CD4-positive, alpha-beta T cell treated with Interleukin-21 for 1 hour (primary cell): ENCODE measurements at places on chromosomes 7 and 10.

GRCh38 chr7:95209276-95209675 lies 115.1 kb downstream of the PON1 start:
- no peak for DNase-seq

GRCh38 chr7:18894155-18894554 lies 223.3 kb downstream of the TWIST1 start:
- DNase-seq: no peak

GRCh38 chr10:51876503-51876902 lies 177.1 kb upstream of the CSTF2T start:
- no peak for DNase-seq

DNA sequence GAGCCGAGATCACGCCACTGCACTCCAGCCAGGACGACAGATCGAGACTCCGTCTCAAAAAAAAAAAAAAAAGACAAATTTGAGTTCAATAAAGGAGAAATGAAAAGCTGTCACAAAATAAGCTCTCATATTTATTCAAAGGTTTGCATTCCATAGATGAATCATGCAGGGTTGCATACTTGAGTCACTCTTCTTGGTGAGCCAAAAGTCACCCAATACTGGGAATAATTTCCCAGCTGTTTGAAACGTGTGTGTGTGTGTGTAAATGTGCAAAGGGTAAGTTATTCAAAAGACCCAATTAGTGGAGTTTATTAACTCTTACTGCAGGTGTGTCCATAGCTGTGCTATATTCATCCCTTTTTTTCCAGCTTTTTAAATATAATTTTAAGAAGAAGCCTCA lies 297.7 kb downstream of the CCDC3 start:
- DNase-seq: no peak

DNA sequence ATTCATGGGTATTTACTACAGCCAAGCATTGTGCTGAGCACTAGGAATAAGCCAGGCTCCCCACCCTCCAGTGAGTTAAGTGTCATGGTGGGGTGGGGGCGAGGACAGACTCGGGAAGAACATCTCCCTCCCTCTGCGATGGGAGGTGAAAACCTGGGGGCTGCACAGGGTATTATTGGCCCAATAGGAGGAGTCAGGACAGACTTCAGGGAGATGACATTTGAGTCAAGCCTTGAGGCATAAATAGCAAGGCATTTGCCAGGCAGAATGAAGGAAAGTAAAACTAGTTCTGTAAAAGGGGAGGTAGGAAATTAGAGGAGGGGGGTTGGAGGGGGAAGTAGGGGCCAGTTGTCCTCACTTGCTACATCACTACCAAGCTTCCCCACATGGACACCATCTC lies 18.9 kb downstream of the NKX2-3 start:
- no peak for DNase-seq

GRCh38 chr7:31096877-31097258 lies 44.8 kb downstream of the ADCYAP1R1 start:
- DNase-seq: no peak

DNA sequence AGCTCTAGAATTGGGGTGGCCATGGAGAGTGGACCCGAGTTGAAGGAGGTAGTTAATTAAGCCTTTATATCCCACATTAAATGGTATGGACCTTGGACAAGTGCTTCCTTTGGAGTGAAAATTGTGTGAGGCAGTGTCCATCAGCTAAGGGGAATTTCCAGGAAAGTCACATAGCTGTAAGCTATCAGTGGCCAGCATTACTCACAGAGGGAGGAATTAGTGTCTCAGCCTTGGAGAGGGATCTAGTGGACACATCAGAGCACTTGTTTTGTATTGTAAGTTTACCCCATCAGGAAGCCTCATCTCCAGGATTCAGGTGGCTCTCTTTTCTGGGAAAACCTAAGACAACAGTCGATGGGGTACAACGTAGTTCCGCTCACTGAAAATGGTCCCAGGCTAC lies 416.7 kb downstream of the TFEC start:
- no peak for DNase-seq

DNA sequence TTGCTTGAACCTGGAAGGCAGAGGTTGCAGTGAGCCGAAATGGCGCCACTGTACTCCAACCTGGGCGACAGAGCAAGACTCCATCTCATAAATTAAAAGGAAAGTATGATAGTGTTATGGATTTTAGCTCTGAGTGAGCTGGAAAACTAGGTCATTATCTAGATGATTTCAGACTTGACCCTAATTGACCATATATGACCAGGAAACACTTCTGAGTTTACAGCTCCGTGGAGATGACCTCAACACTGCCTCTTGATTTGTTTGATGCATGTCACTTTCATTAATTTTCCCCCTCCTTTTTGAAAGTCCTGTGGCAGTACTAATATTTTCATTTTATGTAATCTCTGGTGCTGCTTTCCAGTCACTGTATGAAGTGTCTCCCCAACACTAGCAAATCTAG lies 7.8 kb upstream of the SEC61A2 start:
- no peak for DNase-seq

GRCh38 chr7:22787951-22788350 lies 34.7 kb downstream of the TOMM7 start:
- no peak for DNase-seq

GRCh38 chr7:151869455-151869854 lies 7.5 kb downstream of the PRKAG2 start:
- DNase-seq: no peak

DNA sequence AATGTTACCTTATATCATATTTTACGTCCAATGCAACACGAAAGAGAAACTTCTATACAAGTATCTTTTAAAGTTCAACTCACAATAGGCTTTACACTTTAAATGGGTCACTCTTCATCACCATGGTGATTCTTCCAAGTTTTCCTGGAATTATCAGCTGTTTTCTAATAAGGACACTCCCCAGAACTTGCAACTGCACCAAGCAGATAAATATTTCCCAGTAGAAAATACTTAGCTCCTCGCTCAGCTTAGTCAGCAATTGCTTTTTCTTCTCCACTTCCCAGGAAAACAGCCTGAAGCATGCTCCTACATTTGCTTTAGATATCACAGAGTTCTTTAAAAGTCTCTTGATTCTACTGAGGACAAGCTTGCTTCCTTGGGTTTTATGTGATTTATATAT lies 25.7 kb upstream of the ADD3 start:
- DNase-seq: no peak

- DNase-seq: no peak
Observed at GRCh38 chr10:89845541-89846280, 144.3 kb downstream of the KIF20B start.

GRCh38 chr10:104247513-104248146 lies 7.1 kb upstream of the GSTO1 start:
- no peak for DNase-seq

- no peak for DNase-seq
Observed at GRCh38 chr10:1612908-1613307, 124.4 kb downstream of the ADARB2 start.

DNA sequence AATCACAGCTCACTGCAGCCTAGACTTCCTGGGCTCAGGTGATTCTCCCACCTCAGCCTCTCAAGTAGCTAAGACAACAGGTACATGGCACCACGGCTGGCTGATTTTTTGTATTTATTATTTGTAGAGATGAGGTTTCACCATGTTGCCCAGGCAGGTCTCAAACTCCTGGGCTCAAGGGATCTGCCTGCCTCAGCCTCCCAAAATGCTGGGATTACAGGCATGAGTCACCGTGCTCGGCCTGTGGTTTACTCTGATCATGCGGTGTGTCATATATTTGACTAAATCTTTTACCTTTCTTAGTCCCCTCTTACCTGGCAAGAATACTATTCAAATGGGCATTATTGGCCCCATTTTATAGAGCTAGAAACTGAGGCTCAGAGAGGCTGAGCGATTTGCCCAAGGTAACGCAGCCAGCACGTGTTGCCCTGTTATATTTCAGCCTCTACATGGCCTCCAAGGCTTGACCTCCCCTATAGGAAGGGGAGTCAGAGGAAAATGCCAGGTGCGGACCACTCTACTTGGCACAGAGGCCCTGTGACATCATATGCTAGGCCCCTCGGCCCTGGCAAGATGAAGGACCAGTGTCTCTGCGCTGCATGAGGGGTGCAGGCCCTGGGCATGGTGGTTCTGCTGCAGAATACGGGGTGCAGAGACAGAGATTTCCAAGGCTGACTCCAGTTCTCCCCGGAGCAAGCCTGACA lies 8.2 kb downstream of the ZCCHC24 start:
- no peak for DNase-seq

DNA sequence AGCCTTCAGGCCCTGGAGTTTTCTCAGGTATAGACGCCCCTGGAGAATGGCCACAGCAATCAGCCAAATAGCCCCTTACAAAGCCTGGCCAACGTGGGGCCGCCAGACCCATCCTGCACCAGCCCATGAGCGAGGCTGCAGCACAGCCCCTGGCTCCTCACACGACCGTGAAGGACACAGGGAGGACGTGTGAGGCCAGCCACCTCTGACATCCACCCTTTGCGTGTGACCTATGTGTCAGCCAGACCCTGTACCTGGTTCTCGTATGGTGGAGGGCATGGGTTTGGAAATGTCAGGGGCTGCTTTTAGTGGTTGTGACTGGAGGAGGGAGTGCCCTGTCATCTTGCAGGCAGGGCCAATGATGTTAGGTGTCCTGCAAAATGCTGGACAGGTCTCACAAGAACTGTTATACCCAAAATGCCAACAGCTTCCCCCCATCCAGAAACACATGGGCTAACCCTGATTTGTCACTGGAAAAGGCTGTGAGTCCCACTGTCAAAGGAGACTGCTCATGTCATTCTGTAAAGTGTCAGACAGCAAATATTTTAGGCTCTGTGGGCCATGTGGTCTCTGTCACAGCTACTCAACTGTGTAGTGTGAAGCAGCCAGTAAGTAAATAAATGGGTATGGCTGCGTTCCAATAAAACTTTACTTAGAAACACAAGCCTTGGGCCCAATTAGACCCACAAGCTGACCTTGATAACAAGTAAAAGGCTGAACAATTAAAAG lies 30.0 kb downstream of the NOD1 start:
- no peak for DNase-seq

GRCh38 chr10:77317221-77317620 lies 320.4 kb downstream of the KCNMA1 start:
- DNase-seq: no peak

- DNase-seq: no peak
Observed at GRCh38 chr10:71981876-71982230, 17.7 kb downstream of the CHST3 start.

DNA sequence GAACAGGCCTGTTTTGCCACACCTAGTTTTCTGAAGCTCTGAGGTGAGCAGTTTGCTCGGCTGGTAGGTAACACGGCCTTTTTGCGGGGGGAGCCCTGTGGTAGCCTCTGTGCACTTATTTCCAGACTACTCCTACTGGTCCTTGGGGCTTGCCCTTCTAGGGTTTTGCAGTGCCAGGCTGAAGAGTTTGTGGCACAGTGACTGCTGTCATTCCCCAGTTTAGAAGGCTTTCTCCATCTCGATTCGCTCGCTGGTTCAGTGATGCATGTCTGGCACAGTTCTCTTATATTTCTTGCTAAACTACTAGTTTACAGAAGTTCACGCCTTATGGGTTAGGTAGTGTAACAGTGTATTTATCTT lies 711 bp downstream of the KIF20B start:
- DNase-seq: peak; percentile 14

DNA sequence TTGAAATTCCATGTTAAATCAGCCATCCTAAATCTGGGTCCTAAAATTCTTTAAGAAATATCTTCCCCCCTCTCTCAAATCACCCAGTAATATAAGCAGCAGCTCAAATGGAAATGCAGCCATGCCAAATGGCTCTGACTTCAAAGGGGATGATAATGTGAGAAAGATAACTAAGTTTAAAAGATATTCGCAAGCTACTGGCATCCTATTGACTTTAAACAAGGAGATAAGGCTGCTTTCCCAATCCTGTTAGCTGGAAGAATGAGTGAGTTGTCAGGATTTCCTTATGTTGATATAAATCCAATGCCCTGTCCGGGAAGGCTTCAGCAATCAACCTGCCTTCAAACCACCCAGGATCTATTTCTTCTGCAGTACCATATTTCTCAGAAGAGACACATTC lies 172.0 kb downstream of the FANK1 start:
- no peak for DNase-seq

DNA sequence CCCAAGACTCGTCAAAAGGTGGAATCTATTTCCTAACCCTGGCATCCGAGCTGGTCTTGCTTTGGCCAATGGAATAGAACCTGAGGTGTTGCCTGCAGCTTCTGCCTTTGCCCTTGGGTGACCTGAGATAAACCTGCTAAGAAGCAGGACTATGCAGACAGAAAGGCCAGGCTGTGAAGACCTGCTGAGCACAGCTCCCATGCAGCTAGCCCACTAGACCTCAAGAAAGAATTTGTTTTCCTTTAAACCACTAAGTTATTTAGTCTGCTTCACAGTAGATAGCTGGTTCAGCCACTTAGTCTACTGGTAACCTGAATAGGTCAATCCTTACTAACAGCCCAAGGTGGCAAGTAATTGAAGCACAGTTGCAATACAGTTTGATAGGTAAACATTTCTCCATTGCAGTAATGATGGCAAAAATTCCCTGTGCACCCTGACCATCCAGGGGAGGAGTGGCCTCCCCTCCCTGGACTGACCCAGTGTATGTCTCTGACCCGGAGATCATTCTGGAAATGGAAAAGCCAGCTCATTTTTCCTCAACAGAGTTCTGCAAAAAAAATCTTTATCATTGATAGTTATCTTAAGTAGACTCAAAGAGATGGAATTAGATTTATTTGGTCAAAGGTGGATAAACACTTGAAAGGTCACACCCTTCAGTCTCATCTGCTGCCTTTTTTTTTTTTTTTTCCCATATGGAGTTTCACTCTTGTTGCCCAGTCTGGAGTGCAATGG lies 20.0 kb downstream of the TNS3 start:
- no peak for DNase-seq

DNA sequence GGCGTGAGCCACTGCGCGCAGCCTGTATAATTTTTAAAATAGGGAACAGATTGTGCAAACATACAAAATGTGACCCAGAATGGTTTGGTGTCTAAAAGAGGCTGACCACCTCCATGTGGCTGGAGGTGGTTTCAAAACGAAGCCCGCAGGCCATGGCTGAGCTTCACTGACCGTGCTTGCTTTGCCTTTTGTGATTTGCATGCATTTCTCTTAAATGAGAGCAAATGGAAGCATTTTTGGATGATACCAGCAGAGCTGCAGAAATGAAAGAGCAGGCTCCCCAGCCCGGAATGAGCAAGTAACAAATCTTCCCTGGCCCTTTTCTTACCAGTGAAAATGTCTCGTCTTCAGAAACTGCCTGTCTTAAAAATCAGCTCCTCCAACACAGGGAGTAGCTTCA lies 239.9 kb downstream of the CAMK1D start:
- no peak for DNase-seq

DNA sequence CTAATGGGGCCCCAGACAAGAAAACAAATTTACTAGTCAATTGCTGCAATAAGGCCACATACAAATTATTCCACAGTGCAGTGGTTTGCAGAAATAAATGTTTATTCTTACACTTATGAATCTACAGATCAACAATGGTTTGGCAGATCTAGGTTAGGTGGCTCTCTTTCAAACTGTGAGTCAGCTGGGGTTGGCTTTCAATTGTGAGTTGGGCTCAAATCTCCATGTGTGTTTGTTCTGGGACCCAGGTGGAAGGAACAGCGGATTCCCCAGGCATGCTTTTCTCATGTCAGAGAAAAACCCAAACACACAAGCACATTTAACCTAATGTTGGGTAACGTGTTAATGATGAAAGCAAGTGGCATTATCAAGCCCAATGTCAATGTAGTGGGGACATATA lies 25.6 kb upstream of the CELF2 start:
- DNase-seq: no peak
